ENCODE measurements at places on chromosomes 6 and 20.

GRCh38 chr20:41467690-41468089 is 101.1 kb upstream of the EMILIN3 start:
- no peak for DNase-seq

GRCh38 chr6:139653111-139653510 is 278.7 kb upstream of the CITED2 start:
- no peak for DNase-seq

- no peak for DNase-seq
Observed at GRCh38 chr6:137024237-137024990, 20.4 kb downstream of the IL20RA start.

GRCh38 chr6:16043171-16044135 is 85.4 kb upstream of the MYLIP start:
- no peak for DNase-seq

DNA sequence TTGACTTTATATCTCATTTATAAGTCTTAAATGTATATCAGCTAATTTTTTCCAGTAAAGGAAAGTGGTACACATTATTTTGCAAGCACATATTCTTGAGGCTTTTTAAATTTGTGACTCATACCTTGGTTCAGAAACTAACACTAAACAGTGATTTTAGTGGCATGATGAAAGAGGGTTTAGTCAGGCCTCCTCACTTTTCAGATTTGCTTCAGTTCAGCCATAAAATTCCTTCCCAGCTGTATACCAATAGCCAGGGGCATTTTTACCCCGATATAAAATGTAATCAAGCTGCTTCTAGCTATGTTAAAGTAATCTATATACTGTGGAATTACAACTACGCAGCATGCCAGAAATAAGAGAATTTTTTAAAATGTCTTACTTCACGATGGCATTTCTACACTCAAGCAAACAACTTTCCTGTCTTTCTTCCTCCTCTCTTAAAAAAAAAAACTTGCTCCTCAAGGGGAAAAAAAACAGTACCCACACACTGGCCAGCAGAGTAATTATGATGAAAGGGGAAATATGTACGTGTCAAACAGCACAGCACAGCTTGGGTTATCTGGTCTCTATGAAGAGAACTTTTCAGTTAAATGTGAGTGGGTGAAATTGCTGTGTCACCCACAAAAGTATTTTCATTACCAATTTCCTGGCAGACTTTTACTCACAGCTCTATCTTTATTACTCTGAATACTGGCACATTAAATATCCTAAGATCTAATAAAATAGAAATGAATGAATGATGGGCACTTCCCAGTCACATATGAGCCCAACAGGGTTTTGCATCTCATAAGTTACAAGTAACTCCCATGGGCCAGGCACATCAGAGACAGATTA is 244.8 kb upstream of the TENT5A start:
- no peak for DNase-seq

All from GOT3 (cell line).